Liver (tissue), 10 donors: ENCODE measurements at places on chromosomes 4 and X. TPM values are rescaled to one million over a fixed set of nuclear protein-coding genes. Genes with fewer than 3 reads are reported as not detected.

BBS12 gene
- 2.1 TPM for total RNA-seq

DNA sequence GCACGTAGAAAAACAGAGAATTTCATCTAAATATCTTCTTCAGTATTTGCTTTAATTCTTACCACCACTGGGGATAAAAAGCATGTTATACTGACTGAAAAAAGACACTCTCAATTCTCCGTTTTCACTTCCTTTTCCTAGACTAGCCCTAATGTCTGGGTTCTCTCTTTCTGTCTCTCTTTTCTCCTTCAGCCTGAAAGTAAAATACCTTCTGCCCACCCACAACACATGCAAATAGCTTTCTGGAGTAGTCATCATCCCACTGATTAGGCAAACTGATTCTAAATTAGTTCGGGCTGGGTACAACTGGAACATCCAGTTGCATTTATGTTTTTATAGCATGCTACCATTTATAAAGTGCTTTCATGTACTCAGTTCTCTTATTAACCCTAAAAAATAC lies 142.4 kb upstream of the ANKRD50 start:
- no peak for DNase-seq

- no peak for DNase-seq
Observed at GRCh38 chr4:35697210-35697736, 547.0 kb downstream of the ARAP2 start.

PNCK gene
- total RNA-seq, result 0.17 TPM

DNA sequence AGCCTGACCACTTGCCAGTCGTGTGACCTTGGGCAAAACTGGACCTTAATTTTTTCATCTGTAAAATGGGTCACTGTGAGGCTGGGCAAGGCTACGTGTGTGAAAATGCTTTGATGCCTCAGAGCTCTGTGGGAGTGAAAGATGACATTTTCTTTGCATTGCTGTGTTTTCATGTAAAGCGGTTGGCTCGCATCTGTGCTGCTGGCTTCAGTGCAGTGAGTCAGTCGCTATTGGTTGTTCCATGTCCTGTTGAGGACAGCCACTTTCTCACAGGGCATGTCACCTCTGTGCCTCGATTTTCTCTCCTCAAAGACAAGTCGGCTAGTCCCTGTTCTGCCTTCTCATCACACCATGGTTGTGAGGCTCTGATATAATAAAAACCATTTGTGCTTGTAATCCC lies 4.4 kb downstream of the MTMR1 start:
- no peak for DNase-seq

DNA sequence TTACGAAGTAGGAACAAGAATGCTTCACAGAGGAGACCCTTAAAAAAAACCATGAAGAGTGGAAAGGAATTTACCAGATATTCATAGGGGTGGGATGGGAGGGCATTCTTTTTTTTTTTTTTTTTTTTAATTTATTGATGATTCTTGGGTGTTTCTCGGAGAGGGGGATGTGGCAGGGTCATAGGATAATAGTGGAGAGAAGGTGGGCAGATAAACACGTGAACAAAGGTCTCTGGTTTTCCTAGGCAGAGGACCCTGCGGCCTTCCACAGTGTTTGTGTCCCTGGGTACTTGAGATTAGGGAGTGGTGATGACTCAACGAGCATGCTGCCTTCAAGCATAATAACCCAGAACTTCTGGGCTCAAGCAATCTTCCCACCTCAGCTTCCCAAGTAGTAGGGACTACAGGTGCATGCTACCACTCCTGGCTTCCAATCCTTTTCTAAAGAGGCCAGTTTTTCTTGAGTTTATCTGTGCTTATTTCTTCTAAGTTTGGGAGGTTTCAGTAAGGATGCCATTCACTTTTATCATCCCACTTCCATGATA lies 65.9 kb upstream of the OGT start:
- no peak for DNase-seq

ASB5 gene
- total RNA-seq, result not detected

RBM46 gene
- total RNA-seq, result 0.08 TPM

- no peak for DNase-seq
Observed at GRCh38 chr4:2700031-2700430, 56.1 kb downstream of the TNIP2 start.

DNA sequence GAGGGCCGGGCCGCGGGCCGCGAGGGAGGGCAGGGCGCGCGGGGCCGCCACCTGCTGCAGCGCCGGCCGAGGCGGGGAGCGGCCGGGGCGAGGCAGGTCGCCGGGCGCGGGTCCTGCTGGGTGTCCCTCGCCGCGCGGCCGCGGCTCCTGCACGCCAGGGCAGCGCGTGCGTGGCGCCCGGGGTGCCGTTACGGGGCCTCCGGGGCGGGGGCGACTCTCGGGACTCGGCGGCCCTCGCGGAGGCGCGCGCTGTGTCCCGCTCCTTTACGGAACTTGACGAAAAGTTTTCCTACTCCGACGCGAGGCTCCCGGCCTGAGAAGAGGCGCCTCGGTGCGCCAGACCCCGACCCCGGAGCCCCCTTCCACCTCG lies 329 bp downstream of the TBC1D14 start:
- no peak for DNase-seq

GRCh38 chr4:34731070-34731469 lies 1513.2 kb downstream of the ARAP2 start:
- DNase-seq, result no peak

- no peak for DNase-seq
Observed at GRCh38 chr4:123443401-123444289, 47.0 kb downstream of the SPRY1 start.

SULT1B1 gene
- total RNA-seq, result 30.5 TPM

SH3D19 gene
- 11.0 TPM for total RNA-seq

SUPT20HL1 gene
- not detected for total RNA-seq

BEX2 gene
- total RNA-seq, result 0.75 TPM

GRCh38 chr4:164997941-164998340 lies 20.5 kb upstream of the TRIM61 start:
- DNase-seq, result no peak

HTN3 gene
- total RNA-seq, result not detected

TMEM187 gene
- total RNA-seq, result 2.9 TPM

DNA sequence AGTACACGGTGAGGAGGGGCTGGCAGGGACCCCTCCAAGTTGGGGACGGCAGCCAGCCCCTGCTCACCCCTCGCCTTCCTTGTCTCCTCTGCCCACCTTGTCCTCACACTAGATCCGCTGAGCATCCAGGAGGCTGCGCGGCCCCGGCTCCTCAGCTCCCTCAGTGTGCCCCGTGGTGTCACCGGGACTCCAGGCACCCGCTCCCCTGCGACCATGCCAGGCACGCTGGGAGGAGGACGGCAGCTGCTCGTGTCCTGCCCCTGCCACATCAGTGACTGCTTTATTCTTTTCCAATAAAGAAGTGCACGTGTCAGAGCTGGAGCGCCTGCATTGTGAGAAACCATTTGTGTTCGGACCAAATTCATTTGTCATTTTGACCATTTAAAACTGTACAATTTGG lies 6.4 kb downstream of the FAM50A start:
- DNase-seq, result no peak

DNA sequence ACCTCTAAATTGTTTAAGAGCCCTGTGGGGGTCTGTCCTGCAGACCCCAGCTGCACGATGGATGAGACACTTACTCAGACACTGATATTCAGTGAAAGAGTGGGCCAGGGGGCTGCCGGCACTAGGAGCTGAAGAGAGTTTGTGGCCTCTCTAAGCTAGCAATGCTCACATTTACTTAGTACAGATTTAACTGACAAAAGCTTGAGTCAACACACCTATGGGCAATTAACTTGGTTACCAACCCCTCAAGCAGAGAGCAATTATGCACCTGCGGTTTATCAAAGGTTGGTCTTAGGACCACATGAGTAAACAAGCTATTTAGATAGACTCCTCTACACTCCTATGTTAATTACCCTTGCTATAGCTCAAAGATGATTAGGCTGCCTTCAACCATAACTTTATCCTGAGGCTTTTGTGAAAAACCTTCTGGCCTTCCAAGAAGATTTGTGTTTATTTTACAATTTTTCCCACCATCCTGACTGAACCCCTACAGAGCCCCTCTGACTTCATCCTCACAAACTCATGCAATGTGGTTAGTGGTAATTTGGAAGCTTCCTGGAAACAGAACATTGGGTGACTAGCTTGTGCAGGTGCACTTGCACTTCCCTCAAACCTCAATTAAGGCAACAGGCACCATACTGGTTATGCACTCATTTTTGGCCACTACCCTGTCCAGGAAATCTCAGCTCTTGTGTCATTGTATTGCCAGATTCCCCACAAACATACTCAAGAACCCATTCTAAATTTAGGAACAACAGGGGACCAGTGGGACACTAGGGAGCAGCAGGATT lies 234.4 kb upstream of the ITM2A start:
- DNase-seq, result no peak

DNA sequence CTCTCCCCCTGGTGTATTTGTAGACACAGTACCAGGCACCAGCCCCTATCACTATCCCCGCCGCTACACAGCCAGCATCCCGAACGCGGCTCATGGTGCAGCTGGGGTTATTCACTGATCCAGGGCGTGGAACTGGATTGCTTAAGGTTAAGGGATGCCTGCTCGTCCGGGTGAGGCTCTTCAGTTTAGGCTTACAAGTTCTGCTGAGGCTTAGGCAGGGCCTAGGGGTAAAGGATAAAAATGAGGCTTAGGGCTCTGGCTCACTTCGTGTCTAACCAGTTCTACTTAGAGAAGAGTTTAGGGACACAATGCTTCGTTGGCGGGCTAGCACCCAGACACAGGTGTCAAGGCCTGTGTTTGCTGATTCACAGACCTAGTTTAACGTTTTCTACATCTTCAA lies 2.2 kb downstream of the ARMCX2 start:
- DNase-seq, result no peak

- DNase-seq, result no peak
Observed at GRCh38 chr4:133270021-133270570, 121.0 kb downstream of the PCDH10 start.

GRCh38 chr4:151418385-151418784 lies 9.4 kb downstream of the FHIP1A start:
- no peak for DNase-seq

RAB39B gene
- total RNA-seq, result 0.75 TPM

IL1RAPL2 gene
- 1.3 TPM for total RNA-seq

LRRC66 gene
- not detected for total RNA-seq

SPARCL1 gene
- total RNA-seq, result 1.9 TPM
